Activated naive CD4-positive, alpha-beta T cell (primary cell): ENCODE measurements at places on chromosomes 7 and 10.

- DNase-seq: no peak
These were observed 8.2 kb downstream of the MAFK start for GRCh38 chr7:1538544-1539180.

DNA sequence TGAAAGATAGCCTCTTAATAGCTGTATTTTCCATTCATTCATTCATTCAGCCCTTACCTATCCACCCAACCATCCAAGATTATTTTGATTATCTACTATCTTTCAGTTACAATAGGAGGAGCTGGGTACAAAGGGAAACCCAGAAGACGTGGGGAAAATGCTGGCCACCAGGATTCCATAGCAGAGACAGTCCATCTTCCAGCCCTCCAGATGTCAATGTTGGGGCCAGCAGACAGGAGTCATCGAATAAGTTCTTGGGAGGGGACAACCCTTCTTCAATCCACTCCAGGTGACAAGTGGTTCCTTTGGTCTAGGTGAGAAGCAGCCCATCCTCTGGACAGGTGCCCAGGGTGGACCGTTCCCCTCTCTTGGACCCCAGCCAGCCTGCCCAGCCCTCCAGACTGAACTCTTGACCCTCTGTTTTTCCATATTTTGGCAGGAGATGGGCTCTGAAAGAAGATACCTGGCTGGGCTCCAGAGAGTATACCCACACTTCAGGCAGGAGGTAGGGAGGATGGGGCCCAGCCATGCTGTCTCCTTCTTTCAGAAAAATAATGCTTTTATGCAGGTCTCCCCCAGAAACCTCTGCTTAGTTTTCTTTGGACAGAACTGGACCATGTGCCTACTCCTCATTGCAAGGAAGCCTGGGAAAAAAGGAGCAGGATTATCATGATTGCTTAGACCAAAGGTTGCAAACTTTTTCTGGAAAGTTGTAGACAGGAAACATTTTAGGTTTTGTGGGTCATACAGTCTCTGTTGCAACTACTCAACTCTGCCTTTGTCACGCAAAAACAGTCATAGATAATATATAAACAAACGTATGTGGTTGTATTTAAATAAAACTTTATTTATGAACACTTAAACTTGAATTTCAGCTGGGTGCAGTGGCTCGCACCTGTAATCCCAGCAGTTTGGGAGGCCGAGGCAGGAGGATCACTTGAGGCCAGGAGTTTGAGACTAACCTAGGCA lies 95.5 kb upstream of the SMNDC1 start:
- DNase-seq: no peak

- DNase-seq: no peak
These were observed 10.8 kb upstream of the FAM3C start for GRCh38 chr7:121406944-121407343.

DNA sequence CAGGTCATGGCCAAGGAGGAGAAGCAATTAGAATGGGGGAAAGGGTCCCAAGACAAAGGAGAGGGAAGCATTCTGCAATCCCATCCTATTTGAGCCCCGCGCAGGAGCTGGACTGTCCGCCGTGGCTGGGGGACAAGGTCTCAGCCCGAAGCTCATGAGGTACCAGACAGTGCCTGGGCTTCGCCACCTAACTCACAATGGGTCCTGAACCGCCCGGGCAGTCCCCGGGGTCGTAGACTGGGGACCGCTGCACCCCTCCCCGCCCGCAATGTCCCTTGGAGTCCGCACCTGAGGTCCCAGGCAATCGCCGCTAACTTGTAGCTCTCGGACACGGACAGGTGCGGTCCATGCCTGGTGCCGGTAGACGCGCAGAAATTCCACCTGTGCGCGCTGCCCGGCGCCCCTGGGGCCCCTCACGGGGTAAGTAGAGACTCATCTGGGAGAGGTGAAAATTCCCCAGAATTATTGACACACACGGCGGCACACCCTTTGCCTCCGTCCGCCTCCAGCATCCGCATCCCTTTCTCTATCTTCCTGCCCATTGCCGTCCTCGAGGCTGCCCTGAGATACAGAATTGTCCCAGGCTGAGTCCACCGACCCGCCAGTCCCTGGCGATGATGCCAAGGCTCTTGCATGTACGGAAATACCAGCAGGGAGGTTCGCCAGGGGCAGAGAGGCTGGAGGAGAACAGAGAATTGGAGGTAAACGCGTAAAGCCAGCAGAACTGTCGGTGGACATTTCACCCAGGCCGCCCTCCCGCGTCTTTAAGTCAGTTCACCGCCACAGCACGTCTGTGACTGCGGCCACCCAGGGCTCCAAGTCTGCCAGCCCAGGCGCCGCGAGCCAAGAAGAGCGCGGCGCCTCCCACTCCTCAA lies 1.8 kb downstream of the CHRM2 start:
- DNase-seq: no peak

DNA sequence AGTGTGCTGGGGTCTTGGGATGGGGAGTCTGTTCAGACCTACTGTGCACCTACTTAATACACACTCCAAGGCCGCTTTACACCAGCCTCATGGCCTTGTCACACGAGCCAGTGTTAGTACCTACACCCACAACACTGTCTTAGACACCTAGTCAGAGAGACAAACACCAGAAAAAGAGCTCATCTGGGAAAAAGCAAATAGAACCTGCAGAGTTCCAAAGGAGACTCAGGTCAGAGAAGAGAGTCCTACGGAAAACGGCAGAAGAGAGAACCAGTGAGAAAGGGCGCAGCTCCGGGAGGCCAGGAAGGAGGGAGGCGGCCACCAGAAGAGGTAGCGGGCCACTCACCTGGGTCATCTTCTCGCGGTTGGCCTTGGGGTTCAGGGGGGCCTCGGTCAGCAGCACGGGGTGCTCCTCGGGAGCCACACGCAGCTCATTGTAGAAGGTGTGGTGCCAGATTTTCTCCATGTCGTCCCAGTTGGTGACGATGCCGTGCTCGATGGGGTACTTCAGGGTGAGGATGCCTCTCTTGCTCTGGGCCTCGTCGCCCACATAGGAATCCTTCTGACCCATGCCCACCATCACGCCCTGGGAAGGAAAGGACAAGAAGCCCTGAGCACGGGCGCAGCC lies 105.3 kb upstream of the TNRC18 start:
- DNase-seq: no peak

DNA sequence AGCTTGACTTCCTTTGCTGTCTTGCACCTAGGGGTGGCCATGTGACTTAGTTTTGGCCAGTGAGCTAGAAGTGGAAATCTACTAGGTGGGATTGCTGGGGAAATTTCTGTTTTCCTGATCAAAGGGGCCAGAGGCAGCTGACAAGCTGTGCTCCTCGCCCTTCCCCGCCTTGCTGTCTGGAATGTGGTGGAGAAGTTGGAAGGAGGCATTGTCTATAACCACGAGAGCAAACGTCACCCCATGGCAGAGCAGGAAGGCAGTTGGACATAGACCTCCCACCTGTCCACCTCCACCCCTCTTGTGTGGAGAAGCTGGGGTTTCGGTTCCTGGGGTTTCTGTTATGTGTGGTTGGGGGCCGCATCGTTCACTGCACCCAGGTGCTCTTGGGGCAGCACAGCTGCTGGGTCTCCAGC lies 7.3 kb downstream of the SFRP5 start:
- DNase-seq: no peak

GRCh38 chr10:50636618-50637579 lies 13.1 kb upstream of the SGMS1 start:
- DNase-seq: no peak

- no peak for DNase-seq
These were observed 208.6 kb upstream of the MGMT start for GRCh38 chr10:129258283-129258923.

GRCh38 chr7:80530136-80530535 lies 18.3 kb upstream of the GNAT3 start:
- no peak for DNase-seq

- no peak for DNase-seq
These were observed 303.3 kb upstream of the COBL start for GRCh38 chr7:51619880-51620279.

DNA sequence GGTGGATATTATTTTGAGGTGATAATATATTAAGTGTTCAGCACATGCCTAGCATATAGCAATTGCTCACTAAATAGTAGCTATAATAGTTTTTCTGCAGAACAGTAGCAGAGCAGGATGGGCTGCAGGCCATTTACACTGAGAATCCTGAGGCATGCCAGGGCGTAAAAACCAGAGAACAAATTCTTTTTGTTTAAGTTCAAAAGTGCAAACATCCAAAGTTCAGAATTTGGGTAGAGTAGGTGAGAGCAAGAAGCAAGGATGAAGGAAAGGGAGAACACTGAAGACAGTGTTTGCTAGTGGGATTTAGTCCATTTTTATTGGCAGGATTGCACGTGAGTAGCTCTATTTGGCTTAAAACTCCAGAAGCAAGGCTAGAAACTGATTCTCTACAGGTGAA lies 72.0 kb upstream of the RHOBTB1 start:
- no peak for DNase-seq

DNA sequence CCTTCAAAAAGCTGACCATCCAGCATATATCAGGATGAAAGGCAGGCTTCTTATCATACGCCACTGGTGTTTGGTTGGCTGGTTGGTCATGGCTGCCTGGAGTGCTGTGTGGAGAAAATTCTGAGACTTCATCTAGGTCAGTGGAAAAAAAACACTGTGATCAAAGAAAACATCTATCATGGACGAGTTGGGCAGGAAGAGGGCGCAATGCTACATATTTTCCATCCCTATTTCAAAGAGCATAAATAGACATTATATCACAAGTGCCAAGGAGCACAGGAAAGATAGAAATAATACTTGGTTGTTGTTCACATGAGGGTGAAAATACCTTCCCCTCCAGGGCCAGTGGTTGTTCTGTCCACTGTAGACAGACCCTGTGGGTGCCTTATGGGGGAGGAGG lies 128.4 kb upstream of the PLPP4 start:
- no peak for DNase-seq

DNA sequence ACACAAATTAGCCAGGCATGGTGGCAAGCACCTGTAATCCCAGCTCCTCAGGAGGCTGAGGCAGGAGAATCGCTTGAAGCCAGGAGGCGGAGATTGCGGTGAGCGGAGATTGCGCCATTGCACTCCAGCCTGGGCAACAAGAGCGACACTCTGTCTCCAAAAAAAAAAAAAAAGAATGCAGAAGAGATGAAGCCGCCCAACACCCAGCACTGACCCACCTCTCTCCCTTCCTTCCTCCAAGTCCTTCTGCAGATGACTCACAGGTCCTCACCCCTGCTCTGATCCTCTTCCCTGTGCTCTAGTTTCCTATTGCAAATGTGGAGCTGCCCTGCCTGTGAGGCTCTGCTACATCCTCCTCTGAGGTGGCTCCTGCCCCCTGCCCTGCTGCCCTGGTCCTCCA lies 22.0 kb upstream of the OPALIN start:
- no peak for DNase-seq

GRCh38 chr7:1724118-1724910 lies 54.2 kb downstream of the ELFN1 start:
- no peak for DNase-seq

DNA sequence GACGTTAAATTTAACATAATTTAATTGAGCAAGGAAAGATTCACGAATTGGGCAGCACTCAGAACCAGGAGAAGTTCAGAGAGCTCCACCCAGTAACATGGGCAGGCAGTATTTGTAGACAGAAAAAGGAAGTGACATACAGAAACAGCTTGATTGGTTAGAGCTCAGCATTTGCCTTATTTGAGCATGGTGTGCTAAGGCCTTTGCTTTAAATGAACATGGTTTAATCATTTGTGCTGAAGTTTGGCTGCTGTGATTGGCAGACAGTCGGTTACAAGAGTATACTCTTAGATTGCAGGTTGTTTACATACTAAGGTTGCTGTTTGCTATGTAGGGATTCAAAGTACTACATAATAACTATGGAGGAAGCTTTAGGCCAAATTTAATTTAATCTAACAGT lies 199.2 kb downstream of the MALRD1 start:
- DNase-seq: no peak

DNA sequence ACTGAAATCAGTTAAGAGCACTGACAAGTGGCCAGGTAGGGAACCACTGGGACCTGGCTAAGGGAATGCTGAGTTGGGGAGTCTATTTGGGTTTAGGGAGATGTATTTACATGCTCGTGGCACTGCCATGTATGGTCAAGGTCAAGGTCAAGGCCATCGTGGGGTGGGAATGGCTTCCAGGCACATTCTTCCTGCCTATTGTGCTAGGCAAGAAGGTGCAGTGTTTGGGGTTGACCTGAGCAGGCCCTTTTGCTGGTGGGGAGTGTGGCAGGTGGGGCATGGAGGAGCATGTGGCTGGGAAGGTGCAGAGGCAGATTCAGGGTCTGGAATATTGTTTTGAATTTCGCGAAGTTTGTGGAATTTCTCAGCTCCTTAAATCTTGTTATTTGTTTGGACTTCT lies 17.8 kb downstream of the FAM241B start:
- DNase-seq: no peak

- DNase-seq: no peak
These were observed 3.6 kb upstream of the GPR146 start for GRCh38 chr7:1040790-1041189.

- no peak for DNase-seq
These were observed 161.3 kb downstream of the SLIT1 start for GRCh38 chr10:97024168-97025073.

GRCh38 chr10:958856-959255 lies 27.4 kb upstream of the LARP4B start:
- DNase-seq: no peak

- DNase-seq: no peak
These were observed 10.9 kb upstream of the KIAA1549 start for GRCh38 chr7:138992052-138992531.

DNA sequence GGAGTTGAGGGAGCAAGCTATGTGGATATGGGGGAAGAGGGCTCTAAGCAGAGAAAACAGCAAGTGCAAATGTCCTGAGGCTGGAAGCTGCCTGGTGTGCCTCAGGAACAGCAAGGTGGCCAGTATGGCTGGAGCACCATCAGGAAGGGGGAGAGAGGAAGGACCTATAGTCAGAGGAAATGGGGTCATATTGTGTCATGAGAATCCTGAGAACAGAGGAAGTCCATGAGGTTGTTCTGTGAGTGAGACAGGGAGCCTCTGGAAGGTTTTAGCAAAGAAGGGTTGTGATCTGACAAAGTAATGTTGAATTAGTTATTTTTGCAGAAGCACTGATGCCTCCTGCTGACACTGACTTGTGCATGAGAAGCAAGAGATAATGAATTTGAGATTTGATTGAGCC lies 204.3 kb downstream of the PTEN start:
- DNase-seq: no peak

DNA sequence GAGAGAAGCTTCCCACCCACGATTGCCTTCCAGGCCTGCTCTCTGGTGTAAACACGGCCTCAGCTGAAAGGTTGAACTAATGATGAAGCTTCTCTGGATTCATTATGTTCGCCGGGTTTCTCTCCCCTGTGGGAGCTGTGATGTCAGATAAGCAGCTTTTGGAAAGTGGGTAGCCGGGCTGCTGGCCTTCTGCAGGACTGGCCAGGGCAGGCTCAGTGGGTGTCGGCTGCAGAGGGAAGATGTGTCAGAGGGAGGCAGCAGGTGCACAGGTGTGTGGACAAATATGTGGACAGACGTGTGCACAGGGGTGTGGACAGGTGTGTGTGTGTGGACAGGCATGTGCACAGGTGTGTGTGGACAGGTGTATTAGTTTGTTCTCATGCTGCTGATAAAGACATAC lies 28.5 kb upstream of the PSMG3 start:
- no peak for DNase-seq

DNA sequence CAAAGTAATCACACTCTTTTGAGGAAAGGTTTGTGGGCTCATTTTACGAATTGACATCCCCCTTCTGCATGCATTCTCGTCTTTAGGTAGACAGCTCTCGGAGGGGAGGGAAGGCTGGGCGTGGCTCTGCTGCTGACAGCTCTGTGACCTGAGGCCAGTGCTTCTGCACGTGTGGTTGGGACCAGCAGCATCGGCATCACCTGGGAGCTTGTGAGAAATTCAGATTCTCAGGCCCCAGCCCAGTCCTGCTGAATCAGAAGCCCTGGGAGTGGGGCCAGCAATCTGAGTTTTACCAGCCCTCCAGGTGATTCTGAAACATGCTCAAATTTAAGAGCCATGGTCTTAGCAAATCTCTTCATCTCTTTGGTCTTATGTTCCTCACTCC lies 89.4 kb downstream of the JCAD start:
- DNase-seq: no peak
